ENCODE measurements at places on chromosomes 5 and 9.
A peak's percentile ranks its signal among the peaks of the same experiment; 100 is the strongest.

- no peak for DNase-seq
Observed at GRCh38 chr5:76331126-76331525, 72.0 kb upstream of the IQGAP2 start.

DNA sequence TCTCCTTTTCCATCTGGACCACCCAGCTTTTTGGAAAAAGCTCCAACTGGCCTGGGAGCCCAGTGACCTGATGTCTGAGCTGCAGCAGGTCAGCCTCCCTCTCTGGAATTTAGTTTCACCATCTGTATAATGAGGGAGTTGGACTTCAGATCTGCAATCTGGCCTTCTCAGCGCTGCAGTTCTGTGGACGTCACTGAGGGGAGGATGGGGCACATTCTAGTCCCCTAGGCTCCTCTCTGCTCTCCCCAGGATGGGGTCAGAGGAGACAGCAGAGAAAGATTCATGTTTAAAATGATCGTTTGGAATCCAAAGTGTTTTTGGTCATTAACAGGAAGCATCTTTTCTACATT is 10.2 kb downstream of the OR13J1 start:
- DNase-seq = no peak

- DNase-seq = no peak
Observed at GRCh38 chr9:33113799-33114547, 37.5 kb upstream of the SMU1 start.

DNA sequence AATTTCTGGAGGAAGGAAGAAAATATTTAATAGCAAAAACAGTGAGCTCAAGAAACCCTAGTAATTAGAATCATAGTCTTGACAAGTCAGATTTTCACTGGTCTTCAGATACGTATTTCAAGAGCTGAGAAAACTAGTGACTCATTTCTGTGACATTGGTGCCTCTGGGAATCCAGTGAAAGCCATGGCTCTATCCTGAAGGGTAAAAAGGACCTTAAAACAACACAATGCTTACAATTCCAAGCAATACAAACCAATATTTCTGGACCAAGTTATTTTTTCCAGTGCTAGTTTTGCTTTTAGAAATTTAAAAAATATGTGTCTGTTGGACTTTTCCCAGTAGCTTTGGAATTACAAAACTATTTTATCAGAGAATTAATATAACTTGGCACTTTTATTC is 140.3 kb downstream of the LPAR1 start:
- no peak for DNase-seq

DNA sequence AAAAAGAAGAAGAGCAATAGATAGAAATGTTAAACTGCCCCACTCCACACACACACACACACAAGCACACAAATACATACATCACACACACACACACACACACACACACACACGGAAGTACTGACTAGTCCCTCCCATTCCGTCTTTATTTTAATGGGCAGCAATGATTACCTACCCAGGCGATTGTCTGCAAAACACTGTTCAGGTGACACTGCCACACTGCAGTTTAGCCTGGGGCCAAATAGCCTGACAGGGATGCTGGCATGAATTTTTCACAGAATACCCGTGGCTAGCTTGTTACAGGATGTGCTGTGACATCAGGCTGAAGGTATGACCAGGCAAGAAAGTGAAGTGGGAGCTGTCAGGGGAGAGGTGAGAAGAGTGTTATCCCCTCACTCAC is 86.9 kb downstream of the FRMD3 start:
- peak; percentile 39 for DNase-seq

DNA sequence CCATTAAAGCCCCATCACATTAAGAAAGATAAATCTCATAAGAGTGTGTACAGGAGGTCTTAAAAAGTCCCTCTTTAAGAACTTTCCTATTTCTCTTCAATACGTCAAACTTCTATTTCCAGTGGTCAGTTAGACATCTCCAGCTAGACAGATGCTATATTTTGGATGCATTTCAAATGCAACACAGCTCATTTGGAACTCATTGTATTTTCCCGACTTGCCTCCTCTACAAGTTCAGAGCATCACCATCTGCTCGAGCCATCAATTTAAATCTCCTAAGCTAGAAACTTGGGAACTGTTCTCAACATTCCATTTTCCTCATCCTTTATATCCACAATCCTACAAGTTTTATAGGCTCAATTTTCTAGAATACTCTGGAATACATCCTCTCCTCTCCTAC is 3.2 kb upstream of the UHRF2 start:
- no peak for DNase-seq

All from NCI-H1436 (cell line).